ENCODE measurements at places on chromosomes 7 and 10.

GRCh38 chr10:16787361-16787791 is 29.8 kb downstream of the RSU1 start:
- peak; percentile 26 for DNase-seq

GRCh38 chr7:71459132-71459531 is 327.2 kb downstream of the GALNT17 start:
- no peak for DNase-seq

DNA sequence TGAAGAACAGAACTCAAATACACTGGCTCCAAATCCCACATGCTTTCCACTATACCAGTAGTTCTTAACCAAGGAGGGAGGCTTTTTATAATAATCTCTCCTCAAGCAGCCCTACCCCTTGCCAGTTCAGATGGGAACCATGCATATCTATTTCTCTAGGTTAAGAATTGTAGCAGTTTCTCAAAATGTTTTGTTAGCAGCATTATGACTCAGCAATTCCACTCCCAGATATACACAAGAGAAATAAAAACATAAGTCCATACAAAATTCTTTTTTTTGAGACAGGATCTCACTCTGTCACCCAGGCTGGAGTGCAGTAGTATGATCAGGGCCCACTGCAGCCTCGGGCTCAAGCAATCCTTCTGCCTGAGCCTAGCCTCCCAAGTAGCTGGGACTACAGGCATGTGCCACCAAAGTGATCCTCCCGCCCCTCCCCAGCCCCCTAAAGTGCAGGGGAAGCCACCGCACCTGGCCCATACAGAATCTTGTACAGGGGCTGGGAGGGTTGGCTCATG is 18.1 kb downstream of the YWHAG start:
- DNase-seq, result no peak

DNA sequence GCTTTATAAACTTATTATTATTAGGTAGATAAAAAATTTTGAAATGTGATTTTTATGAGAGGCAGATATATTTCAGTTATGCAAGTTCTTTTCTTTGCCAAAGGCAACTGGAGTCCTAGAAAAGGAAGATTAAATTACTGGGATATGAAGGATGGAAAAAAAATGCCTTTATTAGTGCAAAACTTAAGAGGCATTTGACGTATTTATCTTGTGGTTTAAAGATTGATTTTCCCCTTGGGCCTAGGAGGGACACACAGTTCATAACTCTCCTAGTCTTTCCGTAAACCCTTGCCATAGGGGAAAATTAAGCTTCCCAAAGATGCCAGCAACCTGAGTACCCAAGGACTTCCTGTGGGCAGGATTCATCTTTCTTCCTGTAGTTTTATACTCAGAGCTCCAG is 3.1 kb upstream of the STEAP4 start:
- DNase-seq, result no peak

GRCh38 chr10:96986200-96986856 is 154.2 kb downstream of the LCOR start:
- no peak for DNase-seq

GRCh38 chr10:104328646-104328895 is 9.7 kb downstream of the ITPRIP start:
- no peak for DNase-seq

DNA sequence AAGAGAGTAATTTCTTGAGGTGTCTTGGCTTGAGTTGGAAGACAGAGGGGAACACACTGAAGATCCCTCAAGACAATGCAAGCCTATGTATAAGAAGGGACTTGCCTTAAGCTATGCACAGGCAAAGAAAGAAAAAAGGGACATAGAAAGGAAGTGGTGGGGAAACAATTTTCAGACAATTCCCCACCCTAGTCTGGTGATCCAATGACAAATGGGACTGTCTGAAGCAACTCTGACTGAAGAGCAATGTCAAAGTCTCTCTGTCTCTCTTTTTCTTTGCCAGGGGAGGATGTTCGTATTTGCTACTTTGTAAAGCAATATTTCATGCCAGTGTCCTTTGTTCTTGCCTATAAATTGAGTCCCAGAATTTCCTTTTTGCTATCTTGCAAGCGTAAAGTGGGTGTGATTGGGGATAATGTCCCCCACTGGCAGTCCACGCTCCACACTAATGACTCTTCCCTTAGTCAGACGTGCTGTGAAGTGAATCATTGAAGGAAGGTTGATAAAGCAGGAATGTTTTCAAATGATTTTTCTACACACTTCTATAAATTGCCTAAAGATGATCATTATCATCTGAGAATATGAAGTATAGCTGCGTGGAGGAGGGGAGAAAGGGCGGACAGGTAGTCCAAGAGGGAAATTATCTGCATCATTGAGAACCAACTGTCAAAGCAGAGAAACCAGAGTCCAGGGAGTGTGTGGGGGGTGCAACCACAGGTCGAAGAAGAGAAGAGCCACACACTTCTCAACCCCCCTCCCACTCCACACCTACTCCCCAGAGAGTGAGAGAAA is 243.8 kb upstream of the ETV1 start:
- DNase-seq, result no peak

GRCh38 chr7:77542895-77543294 is 5.8 kb downstream of the PTPN12 start:
- DNase-seq, result no peak

Measured in stimulated activated CD4-positive, alpha-beta T cell treated with anti-CD3 and anti-CD28 coated beads, Interleukin-1b, Interleukin-23, amount 100 ng/mL, for 1 hour (primary cell).